Ovary (tissue), 10 donors: ENCODE measurements at places on chromosomes 16 and 17.

- DNase-seq, result no peak
Observed at GRCh38 chr17:41393826-41394225, 3.6 kb downstream of the KRT31 start.

GRCh38 chr16:76696876-76697275 is 419.7 kb downstream of the CNTNAP4 start:
- no peak for DNase-seq

GRCh38 chr16:69191136-69191535 is 4.2 kb downstream of the SNTB2 start:
- DNase-seq, result no peak

- no peak for DNase-seq
Observed at GRCh38 chr17:56184650-56185049, 31.4 kb downstream of the ANKFN1 start.

DNA sequence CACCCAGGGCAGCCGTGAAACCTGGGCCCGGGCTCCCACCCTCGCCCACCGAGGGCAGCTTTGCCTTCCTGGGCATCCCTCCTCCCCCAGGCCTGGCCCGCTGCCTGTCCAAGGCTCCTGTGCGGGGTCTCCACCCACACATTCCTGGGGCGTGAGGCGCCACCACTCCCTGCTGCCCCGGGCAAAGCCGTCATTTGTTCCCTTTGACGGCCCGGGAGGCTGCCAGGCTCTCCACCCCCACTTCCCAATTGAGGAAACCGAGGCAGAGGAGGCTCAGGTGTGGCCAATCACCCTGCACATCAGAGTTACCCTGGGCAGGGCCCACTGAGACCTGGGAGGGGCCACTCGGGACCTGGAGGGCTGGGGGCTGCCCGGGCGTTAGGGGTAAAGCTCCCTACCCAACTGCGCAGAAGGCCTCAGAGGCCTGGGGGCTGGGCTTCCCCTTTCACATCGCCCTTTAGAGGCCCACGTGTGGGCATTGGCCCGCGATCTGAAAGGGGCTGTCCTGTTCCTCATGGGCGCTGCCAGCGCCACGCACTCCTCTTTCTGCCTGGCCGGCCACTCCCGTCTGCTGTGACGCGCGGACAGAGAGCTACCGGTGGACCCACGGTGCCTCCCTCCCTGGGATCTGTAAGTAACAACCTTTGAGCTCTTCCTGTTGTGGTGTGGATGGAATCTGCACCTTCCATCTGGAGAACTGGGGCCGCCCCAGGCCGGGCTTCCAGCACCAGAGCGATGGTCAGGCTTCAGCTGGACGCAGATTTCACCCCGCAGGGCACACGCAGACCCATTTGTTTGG is at the start of gene MSLN:
Gene MSLN, plus strand, starts transcription at position 190 of the 799 bp plus-strand sequence. CDS start 1,947 bp downstream, outside the sequence.
- no peak for DNase-seq

GRCh38 chr16:72873044-72873443 is 174.9 kb downstream of the ZFHX3 start:
- no peak for DNase-seq

DNA sequence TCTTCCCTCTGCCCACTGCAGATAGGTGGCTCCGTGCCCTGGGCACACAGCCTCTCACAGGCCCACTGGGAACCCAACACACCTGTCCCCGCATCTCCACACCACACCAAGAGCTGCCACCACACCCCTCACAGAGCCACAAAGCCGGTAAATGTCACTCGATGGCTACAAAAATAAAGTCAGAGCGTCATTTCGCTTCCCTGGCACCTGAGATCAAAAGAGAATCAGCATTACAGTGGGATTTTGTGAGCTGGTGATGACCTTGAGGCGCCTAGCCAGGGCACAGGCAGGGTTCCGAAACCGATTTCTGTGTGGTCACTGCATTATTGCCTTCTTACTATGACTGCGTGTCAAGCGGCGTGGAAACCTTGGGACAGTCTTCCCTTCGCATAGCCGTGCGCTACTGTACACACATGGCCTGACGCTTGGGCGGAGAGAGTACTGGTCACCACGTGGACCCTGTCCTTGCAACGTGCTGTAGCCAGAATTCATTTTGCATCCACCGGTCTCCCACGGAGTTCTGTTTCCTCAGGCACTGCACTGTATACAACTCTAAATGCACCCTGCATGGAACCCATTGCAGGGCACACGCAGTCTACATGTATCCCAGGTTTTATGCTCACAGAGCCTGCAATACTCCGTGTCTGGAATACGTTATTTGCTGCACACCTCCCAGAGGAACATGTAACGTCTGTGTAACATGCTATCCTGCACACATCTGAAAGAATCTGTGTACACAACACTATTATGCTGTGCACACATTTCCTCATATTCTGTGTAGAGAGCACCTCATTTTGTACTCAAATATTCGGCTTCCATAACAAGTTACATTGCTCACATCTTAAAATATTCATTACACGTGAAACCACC is 5.8 kb upstream of the FOXF1 start:
- no peak for DNase-seq

DNA sequence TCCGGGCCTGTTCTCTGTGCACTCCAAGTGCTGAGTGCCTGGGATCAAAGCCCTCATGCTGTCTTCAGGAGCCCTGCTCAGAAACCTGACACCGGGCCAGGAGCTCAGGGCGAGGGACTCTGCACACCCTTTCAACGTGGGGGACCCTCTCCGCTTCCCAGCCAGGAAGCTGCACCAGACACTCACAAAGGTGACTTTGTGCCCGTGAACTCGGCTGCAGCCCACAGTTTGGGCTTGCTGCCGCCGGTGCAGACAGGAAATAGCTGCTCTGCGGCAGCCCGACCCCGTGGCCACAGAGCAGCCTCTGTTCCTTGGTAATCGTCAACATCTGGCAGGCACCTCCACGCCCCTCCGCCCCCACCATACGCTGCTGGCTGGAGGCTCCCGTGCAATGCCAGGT is 93.4 kb upstream of the METRNL start:
- no peak for DNase-seq

- no peak for DNase-seq
Observed at GRCh38 chr16:56041556-56042140, 149.6 kb upstream of the GNAO1 start.

DNA sequence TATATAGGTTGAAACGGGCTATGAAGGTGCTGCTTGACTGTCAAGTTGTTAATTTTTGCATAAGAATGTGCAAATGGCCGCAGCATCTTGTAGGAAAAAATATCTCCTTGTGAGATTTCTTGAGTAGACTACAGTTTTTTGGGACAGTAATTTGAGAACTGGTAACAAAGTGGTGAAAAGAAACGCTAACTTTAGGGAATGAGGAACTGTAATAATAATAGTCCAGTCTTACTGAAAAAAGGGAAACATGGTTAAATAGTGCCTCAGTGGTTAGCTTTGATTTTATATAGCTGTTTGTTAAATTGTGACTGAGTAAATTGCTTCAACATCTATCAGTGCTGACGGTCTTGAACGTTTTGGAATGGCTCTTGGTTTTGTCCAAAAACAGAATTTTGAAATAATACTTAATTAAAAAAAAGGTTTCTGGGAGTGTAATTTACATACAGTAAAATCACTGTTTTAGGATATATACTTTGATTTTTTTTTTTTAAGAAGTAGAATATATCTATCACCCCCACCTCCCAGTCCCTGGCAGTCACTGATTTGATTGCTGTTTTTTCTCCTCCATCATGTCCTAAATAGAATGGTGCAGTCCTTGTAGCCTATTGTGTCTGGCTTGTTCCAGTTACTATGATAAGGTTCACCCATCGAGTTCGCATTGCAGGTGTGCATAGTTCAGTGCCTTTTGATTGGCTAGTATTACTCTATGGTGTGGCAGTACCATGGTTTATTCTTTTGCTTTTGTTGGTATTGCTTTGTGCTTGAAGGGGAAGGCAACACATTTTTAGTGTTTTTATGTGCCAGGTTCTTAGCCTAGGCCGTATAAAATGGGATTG is 2.8 kb downstream of the HAPSTR1 start:
- DNase-seq, result no peak

GRCh38 chr17:41772586-41773189 is 13.8 kb downstream of the JUP start:
- DNase-seq, result no peak

DNA sequence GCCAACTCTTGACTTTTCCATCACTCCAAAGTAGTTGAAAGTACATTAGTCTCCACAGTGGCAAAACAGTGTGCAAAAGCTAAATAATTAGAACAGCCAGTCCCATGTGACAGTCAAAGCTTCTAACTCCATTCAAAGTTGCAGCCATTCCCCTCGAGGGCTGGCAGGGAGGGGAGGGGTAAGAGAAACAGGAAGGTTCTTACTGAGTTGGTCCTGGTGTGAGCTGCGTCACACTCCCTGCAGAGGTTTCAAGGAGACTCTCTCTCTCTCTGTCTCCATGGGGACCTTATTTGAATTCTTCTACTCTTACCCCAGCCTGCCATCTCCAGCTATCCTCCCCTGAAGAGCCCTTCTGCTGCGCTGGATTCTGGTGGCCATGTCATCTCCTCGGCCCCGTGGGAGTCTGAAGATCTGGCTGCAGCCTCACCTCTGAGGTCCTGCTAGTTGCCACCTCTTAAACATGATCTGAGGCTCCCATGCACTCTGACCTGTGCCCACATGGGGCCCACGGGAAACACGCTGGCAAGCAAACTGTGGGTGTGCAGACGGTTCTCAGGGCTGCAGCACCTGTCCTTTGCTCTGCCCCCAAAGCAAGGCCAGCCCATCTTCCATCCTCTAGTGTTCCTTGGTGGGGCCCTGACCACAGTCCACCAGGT is 23.3 kb upstream of the STH start:
- no peak for DNase-seq

GRCh38 chr17:44788139-44788538 is 29.4 kb downstream of the ADAM11 start:
- DNase-seq, result no peak

- DNase-seq, result no peak
Observed at GRCh38 chr17:17034026-17034425, 8.2 kb upstream of the MPRIP start.

- no peak for DNase-seq
Observed at GRCh38 chr17:77286641-77287431, 146.1 kb downstream of the SEC14L1 start.

GRCh38 chr17:73465130-73465952 is 153.5 kb upstream of the CDC42EP4 start:
- DNase-seq, result no peak

DNA sequence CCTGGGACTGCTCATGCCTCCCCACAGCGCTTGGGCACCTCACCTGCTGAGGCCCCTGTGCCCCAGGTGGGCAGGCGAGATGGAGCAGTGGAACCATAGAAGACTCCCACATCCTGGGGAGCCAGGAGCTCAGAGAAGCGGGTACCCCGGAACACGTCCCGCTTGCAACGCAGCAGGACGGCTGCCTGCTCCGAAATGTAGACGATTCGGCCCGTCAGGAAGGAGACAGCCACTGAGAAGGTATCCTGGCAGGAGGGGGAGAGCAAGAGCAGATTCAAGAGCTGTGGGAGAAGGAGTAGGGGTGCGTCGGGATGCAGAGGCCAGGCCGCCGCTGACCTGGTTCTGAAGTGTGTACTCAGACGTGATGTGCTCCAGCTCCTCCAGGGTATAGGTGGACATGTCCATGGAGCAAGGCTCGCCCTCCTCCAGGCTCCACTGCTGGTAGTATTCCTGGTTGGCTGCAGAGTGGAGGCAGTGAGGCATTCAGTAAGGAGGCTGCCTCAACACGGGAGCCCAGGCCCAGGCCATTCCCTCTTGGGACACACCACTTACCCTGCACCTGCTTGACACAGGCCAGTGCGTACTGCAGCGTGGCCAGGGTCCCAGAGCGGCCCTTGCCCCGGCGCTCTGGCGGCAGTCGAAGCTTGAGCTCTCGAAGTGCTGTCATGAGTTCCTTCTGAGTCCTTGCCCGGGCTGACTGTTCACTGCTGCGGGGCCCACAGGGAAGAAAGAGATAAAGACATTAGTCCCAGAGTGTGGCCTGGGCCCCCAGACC is 2.6 kb downstream of the PER1 start:
- DNase-seq, result peak; percentile 53

DNA sequence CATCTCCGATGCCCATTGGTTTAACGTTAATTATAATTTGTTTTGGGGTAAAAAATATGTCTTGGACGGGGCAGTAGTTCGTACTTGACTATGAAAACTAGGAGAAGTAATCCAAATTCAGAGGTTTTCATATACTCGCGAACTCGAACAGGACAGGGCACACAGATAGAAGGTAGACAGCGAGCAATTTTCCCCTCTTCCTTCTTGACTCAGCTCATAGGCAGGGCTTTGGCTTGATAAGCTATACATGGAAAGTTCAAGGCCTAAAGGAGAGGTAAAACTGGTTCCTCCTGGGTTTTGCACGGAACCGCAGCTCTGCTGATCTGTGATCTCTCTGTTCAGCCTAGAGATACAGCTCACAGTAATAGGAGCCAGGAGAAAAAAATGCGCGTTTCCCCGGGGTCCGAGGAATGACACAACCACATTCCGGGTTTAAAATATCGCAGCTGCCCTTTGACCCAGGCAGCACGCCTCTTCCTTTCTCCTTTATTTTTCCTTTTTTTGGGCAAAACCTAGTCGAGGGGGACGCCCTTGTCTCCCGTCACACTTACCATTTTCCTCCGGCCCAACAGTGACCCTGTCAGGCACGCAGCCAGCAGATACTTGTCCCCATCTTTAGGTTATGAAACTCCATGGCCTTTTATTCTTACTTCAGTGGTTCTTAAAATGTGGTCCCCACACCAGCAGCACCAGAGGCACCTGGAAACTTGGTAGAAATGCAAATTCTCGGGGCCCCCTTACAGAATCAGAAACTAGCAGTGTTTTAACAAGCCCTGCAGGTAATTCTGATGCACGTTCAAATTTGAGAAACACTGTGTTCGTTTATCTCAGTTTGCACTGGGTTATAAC is 1.7 kb upstream of the LASP1 start:
- DNase-seq, result peak; percentile 59

DNA sequence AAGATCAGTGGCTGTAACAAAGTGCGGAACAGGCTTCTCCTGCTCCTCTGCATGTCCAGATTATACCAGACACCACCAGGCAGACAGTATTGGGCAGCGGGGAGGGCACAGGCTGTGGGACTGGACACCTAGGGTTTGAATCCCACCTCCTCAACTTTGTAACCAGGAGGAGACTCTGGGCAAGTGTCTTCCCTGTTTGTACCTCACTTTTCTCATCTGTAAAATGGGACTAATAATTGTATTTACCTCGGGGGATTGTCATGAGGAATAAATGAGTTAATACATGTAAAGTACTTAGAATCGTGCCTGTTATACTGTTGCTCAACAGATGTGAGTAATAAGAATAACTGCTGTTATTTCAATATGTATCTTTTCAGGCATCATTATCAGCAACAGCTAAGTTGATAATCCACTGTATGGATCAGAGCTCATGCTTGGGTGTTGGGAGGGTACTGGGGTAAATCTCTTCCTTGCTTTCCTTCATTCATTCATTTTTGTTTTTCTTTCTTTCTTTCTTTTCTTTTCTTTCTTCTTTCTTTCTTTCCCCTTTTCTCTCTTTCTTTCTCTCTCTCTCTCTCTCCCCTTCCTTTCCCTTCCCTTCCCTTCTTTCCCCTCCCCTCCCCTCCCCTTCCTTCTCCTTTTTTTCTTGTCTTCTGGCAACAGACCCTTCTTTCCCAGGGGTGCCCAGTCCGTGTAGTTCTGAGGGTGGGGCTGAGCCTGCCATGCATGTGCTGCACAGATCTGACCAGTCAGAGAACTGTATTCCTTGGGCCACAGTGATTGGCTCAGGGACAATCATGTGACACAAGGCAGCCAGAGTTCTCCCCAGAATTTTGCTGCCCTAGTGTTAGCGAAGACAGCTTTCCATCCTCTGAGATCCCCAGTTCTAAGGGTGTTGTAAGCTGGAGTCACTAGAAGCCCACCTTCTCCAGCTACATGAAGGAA is 25.3 kb upstream of the BRD7 start:
- no peak for DNase-seq
